SHP77 (cell line): ENCODE measurements at places on chromosomes 4 and X.

GRCh38 chrX:11296051-11296450 is 2.8 kb downstream of the AMELX start:
- no peak for DNase-seq

DNA sequence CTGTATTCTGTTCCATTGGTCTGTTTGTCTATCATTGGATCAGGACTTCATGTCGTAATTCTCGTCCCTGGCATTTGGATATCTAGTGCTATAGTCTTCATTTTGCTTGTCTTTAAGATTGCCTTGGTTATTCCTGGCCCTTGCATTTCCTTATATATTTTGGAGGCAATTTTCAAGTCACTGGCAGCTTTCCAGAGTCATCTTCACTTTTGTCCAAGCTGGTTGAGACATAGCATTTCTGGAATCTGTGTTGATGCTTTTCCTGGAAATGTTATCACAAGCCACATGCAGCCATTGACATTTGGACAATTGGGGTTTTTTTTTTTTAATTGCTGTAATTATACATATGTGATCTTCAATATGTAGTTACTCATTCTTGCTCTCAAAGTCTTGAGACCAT is 45.2 kb upstream of the HGFAC start:
- no peak for DNase-seq

GRCh38 chr4:123767806-123768205 is 371.2 kb downstream of the SPRY1 start:
- no peak for DNase-seq

- DNase-seq: no peak
Observed at GRCh38 chrX:37818031-37818430, 29.3 kb downstream of the DYNLT3 start.

DNA sequence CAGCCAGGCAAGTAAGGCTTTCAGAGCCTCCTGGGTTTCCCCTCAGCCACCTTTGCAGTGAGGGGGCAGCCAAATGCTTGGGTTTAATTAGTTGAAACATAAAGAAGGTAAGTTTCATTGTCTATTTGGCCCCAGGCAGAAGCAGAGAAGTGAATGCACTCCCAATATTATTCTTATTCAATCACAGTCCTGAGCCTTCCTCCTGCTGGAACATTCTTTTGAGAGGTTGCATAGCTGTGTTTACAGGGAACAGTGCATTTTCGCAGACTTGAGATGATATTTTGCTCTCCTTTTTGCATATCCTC is 13.9 kb downstream of the SLC2A9 start:
- no peak for DNase-seq

DNA sequence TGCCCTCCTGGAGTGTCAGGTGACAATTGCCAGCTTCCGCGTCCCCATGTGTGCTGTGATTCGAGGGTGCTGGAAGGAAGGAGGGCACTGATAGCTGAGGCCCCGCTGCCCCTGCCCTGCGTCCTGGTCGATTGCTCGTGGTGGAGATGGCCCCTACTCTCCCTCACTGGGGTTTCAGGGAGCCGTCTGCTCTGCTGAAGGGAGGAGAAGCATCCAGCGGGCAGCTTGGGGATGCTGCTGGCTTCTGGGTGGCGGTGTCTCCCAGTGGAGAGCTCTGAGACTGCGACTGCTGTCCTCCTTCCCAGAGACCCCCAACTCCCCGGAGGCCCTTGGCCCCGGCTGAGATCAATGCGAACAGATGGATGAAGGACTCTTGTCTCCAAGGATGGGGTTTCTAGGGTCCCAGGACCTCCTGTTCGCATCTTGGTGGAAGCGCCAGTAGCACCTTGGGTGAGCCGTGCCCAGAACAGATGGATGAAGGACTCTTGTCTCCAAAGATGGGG is 98.6 kb downstream of the PSAPL1 start:
- no peak for DNase-seq

DNA sequence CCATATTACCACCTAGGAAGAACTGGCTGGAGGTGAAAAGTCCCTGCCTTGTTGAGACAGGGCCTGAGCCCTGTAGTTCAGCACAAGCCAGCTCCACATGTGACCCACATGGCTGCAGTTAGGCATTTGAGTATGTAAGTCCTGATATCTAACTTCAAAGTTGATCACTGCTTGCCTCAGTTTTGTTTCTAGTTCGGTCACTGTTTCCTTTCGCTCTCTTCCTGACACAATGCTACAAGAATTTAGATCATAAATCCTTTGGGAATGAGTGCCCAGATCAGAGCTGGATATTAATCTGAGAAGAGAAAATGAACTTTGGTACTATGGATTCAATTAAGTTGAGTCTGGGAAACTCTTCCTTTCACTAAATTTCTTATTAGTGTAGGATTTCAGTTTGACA is 48.4 kb downstream of the AKAP4 start:
- no peak for DNase-seq

DNA sequence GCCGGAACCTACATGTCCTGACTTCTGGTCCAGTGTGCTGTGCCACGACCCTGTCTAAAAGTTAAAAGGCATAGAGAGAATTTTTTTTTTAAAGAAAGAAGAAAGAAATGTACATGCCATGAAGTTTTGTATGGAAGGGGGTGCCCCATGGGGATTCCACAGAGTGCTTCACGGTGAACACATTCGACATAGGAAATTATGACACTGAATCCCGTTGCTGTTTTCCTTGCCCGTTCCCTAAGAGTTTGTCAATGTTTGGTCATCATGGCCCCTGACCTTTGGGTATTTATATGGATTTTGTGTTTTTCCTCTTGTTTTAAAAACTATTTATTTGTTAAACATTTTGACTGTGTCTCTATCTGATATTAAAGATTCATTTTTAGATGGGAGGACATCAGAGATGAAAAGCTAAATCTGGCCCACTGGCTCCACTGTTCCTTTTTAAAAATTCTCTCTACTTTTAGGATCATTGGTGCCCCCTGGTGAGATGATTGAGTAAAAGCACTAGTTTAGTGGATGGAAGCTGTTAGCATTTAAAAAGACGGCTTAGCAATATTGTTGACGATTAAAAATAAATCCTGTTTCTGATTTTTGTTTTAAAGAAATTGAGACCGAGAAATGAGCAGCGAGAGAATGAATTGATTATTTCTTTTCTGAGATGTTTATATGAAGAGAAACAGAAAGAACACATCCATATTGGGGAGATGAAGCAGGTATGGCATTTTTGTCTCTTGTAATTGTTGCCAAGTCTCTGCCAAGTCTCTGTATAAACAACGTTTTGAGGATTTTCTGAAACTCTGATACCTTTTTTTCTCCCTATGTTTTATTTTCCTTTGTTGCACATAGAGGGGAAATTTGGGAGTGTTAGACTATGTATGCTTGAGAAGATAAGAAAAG is 75.0 kb downstream of the PTTG2 start:
- DNase-seq: peak; percentile 25

DNA sequence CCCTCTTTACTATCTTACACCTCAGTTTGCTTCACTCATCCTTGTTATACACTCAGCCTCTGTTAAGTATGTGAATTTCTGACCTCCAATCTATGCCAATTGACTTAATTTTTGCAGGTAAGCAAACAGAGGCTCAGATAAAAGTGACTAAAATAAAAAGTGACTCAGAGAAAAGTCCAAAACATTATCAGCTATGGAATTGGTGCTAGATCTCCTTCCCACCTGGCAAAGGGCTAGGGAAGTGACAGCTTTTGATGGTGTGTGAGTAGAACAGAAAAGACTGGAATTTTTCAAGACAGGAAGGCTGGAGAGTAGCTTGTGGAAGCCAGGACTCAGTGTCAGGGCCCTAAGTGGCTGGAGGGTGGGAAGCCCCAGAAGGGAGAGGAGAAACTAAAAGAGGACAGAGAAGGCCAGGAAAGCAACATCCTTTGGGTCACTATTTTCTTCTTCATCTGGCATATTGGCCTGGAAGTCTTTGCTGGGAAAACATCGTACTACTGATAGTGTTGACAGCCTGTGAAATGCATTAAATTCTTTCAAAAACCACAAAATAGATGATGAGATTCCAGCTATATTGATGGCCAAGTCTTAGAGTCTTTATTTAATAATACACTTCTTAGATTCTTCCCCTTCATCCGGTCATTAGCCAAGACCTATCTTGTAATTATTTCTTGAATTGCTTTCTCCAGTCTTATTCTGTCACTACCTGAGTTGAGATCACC is 392.8 kb downstream of the RAPGEF2 start:
- DNase-seq: no peak

DNA sequence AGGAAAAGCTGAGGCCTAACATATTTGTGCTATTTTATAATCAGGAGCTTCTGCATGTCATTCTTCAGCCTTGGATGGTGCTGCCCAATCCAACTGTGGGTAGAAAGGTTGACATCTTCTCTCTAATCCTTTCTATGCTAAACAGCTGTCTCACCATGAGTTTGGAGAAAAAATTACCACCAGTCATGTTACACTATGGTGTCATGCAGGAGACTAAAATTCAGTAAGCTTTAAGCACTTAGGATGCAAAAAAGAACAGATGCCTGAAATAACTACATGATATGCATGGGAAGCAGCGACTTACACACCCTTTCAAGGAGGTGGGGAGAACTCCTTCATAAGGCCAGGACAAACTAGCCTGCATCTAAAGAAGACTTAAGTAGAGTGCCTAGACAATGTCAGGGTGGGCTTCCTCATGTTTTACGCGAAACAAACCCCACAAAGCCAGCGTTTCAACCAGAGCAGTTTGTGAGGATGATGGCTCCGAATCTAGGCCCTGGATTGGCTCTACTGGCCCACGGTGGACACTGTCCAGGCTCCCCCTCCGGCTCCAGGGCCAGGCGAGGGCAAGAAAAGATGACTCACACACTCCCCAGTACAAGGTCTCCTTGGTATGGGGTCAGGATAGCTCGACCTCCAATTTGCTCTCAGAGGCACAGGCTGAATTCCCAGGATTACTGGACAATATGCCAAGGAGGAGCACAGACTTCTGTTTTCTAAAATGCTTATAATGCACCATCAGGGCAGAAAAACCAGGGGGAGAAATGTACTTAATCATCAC is 45.1 kb downstream of the STX18 start:
- no peak for DNase-seq

DNA sequence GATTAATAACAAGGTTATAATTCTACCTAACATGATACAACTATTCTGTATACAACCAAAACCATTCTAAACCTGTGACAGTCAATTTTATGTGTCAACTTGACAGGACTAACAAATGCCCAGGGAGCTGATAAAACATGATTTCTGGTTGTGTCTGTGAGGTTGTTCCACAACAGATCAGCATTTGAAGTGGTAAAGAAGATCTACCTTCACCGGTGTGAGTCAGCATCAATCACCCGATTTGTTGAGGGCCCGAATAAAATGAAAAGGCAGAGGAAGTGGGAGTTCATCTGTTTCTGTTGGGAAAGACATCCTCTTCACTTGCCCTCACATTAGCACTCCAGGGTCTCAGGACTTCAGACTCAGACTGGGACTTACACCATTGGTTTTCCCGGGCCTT is 187.9 kb downstream of the MAB21L2 start:
- no peak for DNase-seq

GRCh38 chr4:155984106-155984797 is 30.6 kb upstream of the CTSO start:
- DNase-seq: no peak

DNA sequence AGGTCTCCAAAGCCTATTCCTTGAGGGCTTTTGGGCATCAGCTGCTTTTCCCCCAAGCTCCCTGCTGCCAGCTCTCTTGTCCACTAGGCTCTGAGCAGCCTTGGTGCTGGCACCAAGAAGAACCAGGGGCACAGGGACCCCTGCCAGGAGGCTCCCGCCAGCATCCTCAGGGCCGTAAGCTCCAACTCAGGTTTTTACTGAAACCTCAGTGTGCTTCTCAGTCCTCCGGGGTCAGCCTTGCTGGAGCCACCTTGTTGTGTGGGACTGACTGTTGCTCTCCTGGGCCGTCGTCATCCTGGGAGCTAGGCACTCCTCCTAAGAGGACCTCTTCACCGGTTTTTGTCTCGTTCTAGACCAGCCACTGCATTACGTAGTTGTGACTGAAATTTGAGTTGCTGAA is 38.9 kb downstream of the NOP14 start:
- no peak for DNase-seq

DNA sequence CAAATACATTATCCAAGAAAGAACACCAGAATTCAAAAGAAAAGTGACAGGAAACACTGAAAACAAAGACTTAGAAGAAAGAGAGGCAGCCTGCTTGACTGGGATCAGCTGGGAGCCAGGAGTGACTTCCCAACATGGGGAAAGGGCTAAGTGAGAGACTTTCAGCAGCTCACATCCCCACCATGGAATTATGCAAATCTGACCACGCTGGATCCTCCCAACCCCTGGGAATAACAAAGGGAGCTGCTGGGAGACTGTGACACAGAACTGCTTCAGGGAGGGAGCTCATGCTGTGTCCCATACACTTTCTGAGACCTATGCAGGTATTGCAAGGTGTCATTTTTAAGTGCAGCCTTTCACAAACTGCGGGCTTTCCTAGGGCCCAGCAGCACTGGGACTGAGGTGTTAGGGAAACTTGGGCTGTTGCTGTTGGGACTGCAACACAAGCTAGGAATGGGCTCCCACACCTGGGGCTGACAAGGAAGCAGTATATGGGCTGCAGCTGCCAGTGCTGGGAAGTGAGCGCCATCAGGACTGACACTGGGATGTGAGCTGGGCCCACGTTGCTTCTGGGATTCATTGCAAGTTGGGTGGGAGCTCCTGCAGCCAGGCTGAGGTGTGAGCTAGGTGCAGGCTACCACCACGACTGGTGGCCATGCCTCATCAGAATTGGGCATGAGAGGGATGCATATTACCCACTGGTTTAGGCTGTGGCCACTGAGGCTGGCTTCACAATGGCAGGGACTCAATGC is 139.1 kb downstream of the KDR start:
- DNase-seq: no peak

GRCh38 chr4:112593438-112594133 is 43.1 kb downstream of the ZGRF1 start:
- DNase-seq: no peak

DNA sequence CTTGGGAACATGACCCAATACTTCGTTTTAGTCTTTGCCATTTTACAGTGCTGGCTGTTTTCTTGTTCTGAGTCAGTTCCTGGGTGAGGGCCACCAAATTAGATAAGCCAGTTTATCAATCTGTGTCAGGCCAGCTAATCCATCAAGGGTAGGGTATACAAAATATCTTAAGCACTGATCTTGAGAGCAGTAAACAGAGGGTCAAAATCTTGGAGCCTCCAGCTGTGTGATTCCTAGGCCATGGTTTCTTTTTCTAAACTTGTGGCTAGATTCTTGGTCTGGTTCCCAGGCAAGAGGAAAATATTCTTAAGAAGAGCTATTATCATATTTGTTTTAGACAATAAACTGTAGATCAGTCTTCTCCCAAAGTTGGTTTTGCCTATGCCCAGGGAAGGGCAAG is 1396.6 kb upstream of the PABPC4L start:
- DNase-seq: no peak

DNA sequence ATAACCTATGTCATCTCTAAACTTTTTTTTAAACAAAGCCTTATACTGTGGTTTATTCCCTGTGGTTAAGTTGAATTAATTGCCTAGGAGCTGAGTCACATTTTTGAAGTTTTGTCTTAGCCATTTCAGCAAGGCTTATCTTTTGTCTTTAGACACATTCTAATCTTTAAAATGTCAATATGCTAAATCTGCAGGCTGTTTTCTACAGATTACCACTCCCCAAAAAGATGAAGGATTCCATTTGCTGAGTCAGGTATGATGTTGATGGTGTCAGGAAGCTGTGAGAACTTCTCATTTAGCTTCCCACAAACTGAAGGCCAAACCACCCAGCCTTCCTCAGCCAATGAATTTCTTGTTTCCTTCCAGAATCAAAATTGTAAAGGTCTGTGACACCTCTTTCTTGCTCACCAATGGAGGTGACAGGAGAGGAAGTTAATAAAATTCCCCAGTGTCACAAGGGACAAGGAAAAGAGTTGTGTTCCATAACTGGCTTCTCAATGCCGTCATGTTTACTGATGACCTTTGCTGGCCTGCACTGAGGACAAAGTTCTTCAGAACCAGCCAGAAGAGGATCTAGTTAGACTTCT is 3.7 kb upstream of the CXCL6 start:
- no peak for DNase-seq
